ENCODE measurements at places on chromosomes 6 and 20.

DNA sequence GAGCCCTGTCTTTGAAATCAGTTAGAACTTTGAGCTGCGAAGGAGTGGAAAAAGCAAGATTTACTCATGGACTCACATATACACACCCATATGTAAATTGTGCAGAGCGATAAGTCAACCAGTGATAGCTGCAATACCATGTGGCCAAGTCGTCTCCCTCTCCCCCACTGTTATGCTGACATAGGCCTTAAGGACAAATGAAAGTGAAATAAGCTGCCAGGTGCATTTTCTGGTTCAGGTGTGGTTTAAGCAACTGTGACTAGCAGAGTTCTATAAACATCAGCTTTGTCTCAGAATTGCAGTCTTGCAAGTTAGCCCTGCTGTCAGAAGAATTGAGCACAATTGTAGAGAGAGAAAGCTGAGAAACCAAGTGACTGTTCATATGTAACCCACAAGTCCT, 9.6 kb downstream of the FAM83B start:
- no peak for DNase-seq

GRCh38 chr6:11500008-11500407, 37.5 kb upstream of the TMEM170B start:
- DNase-seq = no peak

GRCh38 chr6:158040051-158040803, 58.6 kb downstream of the SYNJ2 start:
- DNase-seq = no peak

DNA sequence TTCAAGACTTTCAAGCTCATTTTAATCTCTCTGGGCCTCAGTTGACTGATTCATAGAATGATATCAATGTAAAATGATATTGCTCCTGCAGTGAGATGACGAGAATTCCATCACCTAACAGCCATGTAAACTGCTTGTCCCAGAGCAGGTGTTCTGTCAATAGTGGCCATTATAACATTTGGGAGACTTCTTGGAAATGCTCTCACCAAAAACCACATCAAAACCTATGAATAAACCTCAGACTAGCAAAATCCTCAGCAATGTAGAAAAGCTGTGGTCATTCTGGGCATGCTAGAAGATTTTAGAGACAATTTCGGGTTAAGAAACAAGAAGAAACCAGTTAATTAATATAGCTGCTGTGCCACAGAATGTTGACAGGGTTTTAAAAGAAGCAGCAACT, 225.4 kb downstream of the FRK start:
- DNase-seq = no peak

DNA sequence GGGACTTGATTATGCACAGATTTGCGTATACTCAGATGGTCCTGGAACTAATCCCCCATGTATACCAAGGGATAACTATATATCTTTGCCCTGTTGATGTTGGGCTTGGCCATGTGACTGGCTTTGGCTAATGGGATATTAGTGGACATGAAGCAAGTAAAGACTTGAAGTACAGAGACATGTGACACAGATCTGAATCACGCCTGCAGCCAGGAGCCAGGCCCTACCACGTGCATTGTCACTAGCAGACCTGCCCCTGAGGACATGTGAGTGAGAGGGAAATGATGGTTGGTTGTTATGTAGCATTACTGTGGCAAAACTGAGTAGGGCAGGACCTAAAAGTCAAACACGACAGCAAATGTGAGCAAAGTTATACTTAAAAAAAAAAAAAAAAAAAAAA, 155.7 kb downstream of the AKAP7 start:
- no peak for DNase-seq

GRCh38 chr6:140923048-140923447, 1209.7 kb upstream of the GJE1 start:
- DNase-seq = no peak

- DNase-seq = peak; percentile 57
Measured at GRCh38 chr20:36950414-36951197, 902 bp downstream of the SAMHD1 start.

DNA sequence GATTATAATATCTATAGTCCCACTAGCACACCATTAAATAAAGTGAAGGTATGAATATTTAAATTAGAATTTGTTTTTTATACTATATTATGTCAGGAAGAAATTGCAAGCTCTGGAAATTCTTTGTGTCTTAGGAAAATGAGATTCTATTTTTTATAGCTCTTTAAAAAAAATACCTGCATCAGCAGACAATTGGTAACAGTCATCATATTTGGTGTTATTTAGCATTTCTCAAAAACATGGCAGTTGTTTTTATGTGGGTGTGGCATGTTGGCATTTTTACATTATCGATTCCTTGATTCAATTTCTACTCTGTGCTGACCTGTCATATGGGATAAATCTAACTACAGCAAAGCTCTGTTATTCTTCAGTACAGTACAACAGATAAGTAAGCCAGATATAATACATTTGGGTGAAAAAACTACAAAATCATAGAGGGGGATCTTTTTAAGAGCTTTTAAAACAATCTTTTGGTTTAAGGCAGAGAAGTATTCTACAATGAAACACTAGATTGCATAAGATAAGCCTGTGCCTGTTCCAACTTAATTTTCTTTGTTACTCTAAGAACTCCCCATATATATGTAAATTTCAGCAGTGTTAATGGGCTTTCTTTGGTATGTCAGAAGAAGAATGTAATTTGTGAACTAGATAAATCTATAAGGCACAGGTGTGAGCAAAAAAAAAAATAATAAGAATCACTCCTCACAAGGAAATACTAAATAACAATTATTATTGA, 71.5 kb downstream of the LAMA2 start:
- DNase-seq = no peak

GRCh38 chr6:160010067-160010466, 41.2 kb downstream of the IGF2R start:
- no peak for DNase-seq

DNA sequence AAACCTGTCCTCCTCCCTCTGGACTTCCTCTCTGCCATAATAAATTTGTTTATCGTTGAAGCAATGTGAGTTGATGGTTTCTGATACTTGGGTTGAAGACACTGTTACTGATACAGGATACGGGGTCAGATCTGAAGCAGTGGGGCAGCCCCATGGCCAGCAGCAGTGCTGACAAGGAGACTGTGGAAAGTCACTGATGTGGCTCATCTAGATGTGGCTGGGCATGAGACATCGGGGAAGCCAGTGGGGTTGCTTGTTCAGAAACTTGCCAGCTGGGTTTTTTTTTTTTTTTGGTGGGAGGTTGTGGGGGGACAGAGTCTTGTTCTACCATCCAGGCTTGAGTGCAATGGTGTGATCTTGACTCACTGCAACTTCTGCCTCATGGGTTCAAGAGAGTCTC, 2.6 kb upstream of the BPI start:
- no peak for DNase-seq

DNA sequence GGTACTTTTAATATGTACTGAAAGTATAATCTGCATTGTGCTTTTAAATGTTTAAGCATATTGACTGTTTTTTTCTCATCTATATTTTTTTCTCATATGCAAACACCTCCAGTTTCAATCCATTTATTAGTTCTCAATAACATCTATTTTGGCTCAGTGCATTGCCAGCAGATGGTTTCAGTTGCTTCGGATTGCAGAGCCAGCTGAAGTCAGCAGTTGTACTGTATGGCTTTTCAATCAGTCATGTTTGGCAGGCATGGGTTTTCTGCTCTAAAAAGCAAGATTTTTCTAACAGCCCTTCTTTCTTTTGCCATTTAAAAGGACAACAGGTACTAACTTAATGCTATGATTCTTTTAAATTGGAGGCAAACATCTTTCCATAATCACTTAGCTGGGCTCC, 121.2 kb downstream of the CD109 start:
- DNase-seq = no peak

GRCh38 chr6:123168892-123169773, 173.1 kb downstream of the CLVS2 start:
- no peak for DNase-seq

DNA sequence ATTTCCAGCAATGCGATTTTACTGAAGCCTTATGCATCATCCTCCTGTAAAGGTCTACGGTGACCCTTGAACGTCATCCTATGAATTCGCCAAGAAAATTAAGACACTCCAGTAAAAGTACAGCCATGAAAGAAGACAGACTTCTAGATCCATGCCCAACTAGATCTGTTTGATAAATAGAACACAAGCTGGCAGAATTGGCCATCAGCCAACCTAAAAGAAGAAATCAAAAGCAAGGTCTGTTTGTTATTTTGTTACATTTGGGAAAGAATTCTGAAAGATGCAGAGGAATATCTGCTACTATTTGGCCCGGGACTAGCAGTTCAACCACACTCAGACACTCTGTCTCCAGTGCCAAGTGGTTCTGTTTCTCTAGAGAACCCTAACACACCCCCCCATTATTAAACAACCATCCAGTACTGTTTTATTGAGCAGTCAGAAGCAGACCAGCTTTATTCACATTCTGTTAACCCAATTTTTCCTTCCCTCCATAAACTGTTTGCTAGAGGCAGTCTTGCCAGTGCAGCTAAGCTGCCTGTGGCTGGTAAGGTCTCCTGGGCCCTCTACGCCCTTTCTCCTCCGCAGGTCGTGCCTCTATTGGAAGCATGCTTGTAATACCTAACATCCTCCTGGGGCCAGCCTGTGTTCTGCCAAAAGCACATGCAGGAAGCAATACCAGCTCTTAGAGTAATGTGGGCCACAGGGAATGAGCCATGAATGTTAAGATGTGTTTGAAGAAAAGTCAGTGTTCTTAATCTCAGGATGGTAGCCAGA, 30.7 kb downstream of the LY86 start:
- DNase-seq = no peak

GRCh38 chr6:98590997-98591396, 243.4 kb upstream of the POU3F2 start:
- no peak for DNase-seq

DNA sequence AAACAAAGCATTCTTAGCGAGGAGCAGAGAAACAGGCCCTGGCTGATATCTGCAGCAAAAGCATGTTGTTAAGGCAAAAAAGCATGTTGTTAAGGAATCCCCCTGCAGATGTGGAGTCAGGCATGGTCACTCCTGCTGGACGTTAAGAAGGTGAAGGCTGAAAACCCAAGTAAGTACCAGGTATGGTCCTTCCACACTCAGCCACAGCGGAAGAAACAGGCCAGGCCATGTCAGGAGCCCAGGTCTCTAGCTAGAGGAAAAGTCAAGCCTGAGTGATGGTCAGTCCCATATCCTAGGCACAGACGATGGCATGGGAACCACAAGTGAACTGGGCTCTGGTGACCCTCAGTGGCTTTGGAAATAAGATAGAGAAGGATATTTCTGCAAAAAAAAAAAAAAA, 32.5 kb upstream of the MAS1L start:
- DNase-seq = no peak

DNA sequence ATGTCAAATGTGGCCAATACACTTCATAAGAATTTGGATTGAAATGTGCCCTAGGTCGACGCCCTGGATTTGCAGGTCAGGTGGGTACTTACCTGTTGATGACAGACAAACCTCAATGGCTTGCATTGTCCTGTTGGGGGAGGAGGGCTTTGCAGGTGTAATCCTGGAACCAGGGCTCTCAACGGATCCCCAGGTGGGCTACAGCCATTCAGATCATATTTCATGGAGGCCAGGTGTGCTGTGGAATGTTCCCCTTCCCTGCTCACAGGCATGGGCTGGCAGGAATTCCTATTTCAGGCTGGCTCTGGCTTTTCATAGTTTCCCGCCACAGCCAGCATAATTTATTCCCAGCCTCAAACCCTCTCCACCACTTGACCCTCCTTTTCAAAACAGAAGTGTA, 254.7 kb downstream of the SMOC2 start:
- no peak for DNase-seq

- DNase-seq = no peak
Measured at GRCh38 chr20:17932396-17932795, 36.2 kb downstream of the SNX5 start.

All from T-helper 2 cell (primary cell).